ENCODE measurements at places on chromosomes 6 and 20.
A peak's percentile ranks its signal among the peaks of the same experiment; 100 is the strongest.

- DNase-seq = no peak
These were observed 20.0 kb downstream of the DEF6 start for GRCh38 chr6:35317483-35318195.

- no peak for DNase-seq
These were observed 1.0 kb upstream of the DUSP22 start for GRCh38 chr6:291204-291696.

- DNase-seq = no peak
These were observed 29.5 kb downstream of the ROS1 start for GRCh38 chr6:117396228-117396627.

- DNase-seq = no peak
These were observed 78.2 kb upstream of the ARID1B start for GRCh38 chr6:156699017-156699421.

GRCh38 chr6:168992446-168993144, 261.1 kb downstream of the THBS2 start:
- DNase-seq = no peak

DNA sequence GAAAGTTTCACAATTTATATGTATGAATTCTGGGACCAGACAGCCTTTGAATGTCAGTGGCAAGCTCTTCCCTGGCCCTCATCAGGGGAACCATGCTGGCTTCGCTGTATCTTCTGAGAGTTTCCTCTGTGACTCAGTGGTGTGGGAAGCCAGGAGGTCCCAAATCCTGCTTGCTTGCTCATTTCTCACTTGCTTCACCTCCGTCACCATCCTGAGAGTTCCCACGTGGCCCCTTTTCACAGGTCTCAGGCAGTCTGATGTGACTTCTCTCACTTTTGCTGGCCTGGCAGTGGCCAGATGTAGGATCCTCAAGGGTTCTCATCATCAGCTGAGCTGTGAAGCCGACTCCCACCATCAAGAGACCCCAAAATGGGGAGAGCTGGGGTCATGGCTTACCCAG, 28.4 kb upstream of the RIN2 start:
- DNase-seq = no peak

- DNase-seq = no peak
These were observed 36.3 kb downstream of the CARMIL1 start for GRCh38 chr6:25315194-25316177.

DNA sequence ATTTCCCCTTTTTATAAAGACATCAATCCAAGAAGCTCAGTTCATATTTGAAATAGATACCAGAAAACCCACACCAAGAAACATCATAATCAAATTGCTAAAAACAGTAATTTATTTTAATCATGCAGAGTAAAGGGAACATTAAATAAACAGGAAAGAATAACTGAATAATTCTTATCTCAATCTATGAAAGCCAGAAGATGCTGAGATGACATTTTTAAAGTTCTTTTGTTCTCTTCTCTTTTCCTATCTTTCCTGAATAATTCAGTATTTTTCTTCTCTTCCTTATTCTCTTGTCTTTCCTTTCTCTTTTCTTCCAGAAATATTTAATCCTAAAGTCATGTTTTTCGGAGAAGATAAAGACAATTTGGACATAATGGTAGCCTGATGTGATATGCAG, 259.0 kb upstream of the OPRM1 start:
- no peak for DNase-seq

DNA sequence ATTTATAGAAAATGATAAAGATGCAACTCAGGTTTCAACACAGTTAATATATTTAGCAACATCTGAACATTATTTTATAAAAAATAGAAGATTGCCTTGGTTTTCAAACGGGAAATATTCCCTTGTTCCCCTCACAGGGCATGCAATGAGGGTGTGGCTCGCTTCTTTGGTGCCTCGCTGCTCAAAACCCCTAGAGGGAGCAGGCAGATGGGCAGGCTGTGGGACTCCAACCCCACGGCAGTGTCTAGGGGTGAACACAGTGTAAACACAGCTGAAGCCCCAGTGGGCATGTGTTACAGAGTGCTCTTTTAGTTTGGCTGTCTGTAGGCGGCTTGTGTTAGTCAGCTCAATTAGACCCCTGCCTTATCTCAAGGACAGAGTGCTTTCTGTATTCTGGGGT, 560.8 kb upstream of the IMPG1 start:
- no peak for DNase-seq

DNA sequence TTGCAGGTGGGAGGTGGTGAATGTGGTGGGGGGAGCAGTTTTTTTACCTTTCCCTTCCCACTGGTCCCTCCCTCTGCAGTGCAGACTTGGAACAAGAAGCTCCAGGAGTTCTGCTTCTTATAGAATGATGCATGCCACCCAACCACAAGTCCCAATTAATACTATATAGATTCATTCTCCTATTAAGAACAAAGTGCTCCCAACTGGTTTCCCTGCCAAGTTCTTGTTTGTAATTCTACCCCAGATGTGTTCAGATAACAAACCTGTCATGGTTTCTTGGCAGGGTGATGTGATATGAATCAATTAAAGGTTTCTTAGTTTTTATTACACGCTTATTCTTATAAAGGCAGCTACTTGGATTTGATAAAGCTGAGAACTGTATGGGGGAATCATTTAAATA, 23.9 kb downstream of the HDDC2 start:
- no peak for DNase-seq

DNA sequence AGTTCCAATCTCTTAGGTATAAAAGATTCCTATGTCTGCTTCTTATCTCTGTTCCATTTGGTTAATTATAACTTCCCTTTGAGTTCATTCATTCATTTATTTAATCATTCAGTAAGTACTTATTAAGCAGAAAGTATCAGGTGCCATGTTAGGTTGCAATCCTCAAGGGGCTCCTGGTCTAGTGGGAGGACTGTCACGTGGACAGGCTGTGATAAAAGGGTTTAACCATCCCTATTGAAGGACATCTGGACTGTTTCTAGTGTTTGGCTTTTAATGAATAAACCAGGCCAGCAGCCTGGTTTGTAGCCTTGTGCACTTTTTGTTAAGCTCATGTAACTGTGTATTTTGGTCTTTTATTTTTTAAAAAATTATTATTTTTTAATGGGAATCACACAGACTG, 162.1 kb upstream of the OGFRL1 start:
- no peak for DNase-seq

- no peak for DNase-seq
These were observed 4.7 kb downstream of the MLIP start for GRCh38 chr6:54115966-54116365.

DNA sequence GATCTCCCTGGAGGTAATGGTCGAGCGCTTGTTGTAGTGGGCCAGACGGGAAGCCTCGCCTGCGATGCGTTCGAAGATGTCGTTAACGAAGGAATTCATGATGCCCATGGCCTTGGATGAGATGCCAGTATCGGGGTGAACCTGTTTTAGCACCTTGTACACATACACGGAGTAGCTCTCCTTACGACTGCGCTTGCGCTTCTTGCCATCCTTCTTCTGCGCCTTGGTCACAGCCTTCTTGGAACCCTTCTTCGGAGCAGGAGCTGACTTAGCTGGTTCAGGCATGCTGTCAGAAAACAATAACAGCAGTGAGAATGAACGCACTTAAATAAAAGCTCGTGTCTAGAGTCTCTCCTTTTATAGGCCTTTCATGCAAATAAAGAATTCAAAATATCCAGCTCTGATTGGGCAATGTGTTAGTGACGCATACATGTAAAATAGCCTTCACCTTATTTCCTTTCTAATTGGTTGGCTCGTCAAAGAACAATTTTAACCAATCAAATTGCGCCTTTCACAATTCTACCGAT, 129.2 kb downstream of the HFE start:
- peak; percentile 46 for DNase-seq
